ENCODE measurements at places on chromosomes 5 and 9.

DNA sequence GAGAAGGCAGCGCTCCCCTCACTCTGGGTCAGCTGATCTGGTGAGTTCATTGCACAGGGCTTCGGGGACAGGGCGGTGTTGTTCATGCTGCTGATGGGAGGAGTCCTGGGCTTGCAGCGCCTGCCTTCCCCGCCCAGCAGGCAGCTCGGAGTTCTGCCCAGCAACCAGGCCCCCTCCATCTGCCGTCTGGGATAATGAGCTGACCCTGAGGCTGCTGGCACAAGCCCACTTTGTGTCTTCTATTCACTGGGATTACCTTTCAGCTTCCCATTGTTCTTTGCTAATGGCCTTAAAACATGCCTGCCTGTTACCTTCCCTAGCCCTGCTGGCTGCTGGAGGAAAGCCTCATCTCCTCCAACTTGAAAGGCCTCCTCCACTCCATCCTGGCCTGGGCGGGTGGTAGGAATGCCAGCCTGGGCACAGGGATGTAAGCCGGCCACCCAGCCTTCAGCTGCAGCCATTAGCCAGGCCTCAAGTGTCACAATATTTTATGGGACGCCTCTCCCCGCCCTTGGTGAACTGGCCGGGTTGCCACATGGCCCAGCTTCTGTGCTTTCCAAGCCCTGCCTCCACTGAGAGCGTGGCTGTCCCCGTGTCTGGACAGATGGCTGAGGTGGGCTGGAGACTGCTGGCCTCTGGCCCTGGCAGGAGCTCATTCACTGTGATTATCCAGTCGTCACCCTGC lies 70.4 kb downstream of the GADD45G start:
- DNase-seq, result peak; percentile 75

- peak; percentile 59 for DNase-seq
These were observed 93.2 kb downstream of the ZFAND5 start for GRCh38 chr9:72271613-72272478.

- no peak for DNase-seq
These were observed 330.6 kb downstream of the ZSWIM6 start for GRCh38 chr5:61662670-61663069.

DNA sequence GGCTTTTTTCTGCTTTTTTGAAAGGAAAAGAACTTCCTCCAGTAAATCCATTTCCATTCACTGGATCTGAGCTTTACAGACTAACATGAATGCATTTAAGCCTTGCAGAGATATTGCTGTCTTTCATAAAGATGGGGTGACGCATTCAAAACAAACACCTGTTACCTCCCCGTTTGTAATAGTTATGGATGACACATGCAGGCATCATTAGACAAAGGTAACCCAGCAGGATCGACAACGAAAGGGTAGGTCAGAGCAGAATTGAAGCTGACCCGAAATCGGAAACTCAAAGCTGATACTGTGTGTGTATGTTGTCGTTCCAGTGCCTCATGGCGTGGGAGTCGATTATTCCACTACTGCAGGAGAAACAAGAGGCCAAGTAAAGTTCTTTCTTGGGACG lies 22.2 kb downstream of the SLC46A2 start:
- DNase-seq, result no peak

- DNase-seq, result no peak
These were observed 326.5 kb downstream of the NTRK2 start for GRCh38 chr9:84996029-84996428.

- DNase-seq, result no peak
These were observed 16.6 kb upstream of the GRHPR start for GRCh38 chr9:37405764-37406380.

DNA sequence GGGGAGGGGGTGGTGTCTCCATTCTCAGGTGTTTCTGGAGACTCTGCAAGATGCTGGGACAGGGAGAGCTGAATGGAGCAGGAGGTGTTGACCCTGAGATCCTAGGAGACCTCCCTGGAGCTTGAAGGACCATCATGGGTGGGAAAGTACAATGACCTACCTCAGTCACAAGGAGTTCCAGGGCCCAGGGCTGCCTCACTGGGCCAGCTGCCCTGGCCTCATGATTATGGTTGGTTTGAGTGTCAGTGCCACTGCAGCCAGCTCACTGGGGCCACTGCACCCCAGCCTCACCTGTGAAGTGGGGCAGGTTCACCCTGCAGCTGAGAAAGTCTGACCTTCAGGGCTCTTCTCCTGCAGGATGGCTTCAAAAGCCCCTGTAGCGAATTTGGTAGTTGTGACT lies 372.5 kb downstream of the IRX2 start:
- DNase-seq, result no peak

DNA sequence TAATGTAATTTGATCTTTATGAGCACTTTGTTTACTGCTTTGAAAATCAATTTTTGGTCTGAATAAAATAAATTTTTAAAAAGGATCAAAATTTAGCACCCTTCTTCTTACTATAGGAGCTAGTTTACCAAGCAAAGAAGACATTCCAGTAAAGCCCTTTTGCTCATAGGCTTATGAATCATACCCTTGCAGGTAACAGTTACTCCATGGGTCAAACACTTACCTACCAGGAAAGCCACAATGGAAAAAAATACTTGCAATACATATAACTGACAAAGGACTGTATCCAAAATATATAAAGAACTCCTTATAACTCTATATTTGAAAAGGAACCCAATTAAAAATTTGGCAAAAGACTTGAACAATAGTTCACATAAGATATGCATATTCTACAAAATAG lies 66.6 kb downstream of the SHOC1 start:
- no peak for DNase-seq

DNA sequence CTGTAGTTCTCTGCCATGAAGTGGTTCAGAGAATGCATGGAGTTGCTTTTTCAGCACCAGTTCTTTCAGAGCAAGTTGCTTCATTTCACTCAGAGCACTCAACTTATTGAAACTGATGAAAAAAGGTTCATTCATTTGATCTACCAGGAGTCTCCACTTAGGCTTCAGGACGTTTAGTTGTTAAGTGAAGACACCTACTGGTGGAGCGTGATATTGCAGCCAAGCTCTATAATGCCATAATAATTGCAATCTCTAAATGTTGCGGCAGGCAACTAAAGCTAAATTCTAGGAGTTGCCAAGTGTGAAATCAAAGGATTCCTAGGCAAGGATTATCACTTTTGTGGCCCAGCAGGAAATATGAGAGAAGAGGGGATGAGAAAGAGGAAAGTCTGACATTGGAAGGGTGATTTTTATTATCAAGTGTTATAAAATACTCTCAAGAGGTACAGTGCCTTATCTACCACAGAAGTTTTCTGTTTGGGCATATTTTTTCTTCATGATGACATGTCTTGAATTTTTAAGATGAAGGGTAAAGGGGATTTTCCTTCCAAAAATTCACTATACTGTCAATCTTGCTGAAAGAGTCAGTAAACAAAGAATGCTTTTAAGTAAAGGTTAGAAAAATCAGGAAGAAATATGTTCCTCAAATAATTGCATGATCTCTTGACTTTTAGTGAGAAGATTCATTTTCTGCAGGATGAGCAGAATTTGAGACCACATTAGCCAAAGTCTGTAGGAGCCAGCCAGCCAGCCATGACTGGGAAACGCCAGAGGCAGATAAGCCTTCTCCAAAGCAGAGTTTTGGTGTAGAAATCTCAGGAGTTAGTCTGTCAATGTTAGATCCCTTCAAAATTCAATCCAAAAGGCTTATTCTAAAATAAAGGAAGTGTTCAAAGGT lies 83.4 kb downstream of the SH3PXD2B start:
- DNase-seq, result no peak

- no peak for DNase-seq
These were observed 2.1 kb upstream of the OGN start for GRCh38 chr9:92406477-92406876.
